Memory B cell (primary cell): ENCODE measurements at places on chromosomes 7 and 10.

DNA sequence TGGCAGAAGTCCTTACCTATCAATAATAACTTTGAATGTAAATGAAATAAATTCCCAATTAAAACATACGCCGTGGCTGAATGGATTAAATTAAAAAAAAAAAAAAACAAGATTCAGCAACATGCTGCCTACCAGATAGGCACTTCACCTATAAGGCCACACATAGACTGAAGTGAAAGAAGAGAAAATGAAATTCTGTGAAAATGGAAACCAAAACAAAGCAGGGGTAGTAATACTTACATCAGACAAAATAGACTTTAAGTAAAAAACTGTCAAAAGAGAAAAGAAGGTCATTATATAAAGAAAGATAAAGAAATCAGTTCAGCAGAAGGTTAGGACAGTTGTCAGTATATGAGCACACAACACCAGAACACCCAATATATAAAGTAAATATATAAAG, 55.3 kb downstream of the TCAF1 start:
- no peak overlapping the region for H3K4me3 ChIP-seq
- DNase-seq, result no peak
- H3K36me3 ChIP-seq, result no peaks in the 10 kb centered on the region
- no peak overlapping the region for H3K27ac ChIP-seq
- no peaks in the 10 kb centered on the region for H3K4me1 ChIP-seq

DNA sequence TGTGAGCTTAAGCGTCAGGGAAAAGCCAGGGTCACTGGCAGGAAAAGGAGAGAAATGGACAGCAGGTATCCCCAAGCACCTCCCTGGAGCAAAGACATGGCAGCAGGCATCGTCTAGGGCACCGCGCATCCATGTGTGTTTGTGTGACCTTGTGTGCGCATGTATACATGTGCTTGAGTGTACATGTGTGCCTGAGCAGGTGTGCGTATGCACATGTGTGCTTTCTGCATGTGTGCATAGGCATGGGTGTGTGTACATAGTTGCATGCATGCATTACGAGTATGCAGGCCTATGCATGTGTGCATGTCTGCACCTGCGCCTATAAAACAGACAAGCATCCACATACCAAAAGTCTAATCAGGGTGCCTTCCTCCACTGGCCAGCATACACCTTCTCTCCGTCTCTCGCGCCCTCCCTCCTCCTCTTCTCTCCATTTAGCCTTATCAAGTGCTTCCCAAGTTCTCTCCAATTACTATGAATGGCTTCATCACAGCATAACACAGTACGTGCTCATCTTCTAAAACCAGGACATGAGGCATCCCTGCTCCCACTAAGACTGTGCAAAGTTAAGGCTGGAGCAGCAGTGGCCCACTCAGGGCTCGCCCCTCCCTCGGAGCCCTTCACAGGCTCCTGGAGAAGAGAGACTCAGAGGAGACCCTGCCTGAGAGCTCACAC, 30.6 kb downstream of the RASGEF1A start:
- H3K27me3 ChIP-seq, result peaks cover 12% of the 10 kb centered on the region
- no peak overlapping the region for H3K4me3 ChIP-seq
- peaks cover 6% of the 10 kb centered on the region for H3K4me1 ChIP-seq

- H3K4me1 ChIP-seq, result no peaks in the 10 kb centered on the region
- H3K36me3 ChIP-seq, result no peaks in the 10 kb centered on the region
- no peak overlapping the region for H3K27ac ChIP-seq
- no peak overlapping the region for H3K4me3 ChIP-seq
- no peak for DNase-seq
- peaks cover 7% of the 10 kb centered on the region for H3K27me3 ChIP-seq
Observed at GRCh38 chr7:154744861-154745258, 258.1 kb downstream of the PAXIP1 start.

DNA sequence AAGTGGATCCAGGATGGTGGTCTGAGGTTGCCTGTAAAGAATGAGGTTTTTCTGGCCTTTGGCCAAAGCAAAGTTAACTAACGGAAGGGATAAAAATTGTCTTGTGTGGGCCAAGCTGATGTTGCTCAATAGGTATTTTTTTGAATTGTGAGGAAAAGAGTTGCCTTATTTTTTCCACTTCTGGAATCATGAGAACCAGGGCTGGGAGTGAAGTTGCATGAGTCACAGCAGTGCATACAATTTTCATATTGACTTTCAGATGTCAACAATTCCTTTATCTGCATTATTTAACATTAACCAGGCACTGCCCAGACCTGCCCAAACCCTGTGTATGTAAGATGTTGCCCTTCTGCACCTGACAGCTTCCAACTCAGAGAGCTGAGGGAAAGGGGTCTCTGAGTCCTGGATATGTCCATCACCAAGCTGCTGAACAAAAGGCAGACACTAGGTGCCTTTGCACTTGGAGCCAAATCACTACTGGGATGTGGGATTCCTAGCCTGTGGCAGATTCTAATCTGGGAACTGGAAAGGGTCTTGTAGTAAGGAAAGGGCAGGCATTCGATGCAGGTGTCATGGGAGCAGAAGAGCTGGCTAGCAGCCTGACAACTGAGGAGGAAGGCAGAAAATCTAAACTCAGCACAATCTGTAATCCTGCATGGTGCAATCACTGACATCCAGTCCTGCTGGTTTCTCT, 52.3 kb upstream of the SLC35B4 start:
- no peaks in the 10 kb centered on the region for H3K4me1 ChIP-seq
- no peak for DNase-seq
- peaks cover 15% of the 10 kb centered on the region for H3K27me3 ChIP-seq
- no peak overlapping the region for H3K4me3 ChIP-seq
- H3K27ac ChIP-seq, result no peak overlapping the region
- H3K36me3 ChIP-seq, result no peaks in the 10 kb centered on the region

GRCh38 chr10:103787331-103787730, 68.0 kb downstream of the SH3PXD2A start:
- peaks cover 15% of the 10 kb centered on the region for H3K27me3 ChIP-seq
- H3K27ac ChIP-seq, result no peak overlapping the region
- peaks cover 2% of the 10 kb centered on the region for H3K4me1 ChIP-seq
- no peak for DNase-seq
- no peaks in the 10 kb centered on the region for H3K36me3 ChIP-seq

GRCh38 chr7:2120251-2120660, 112.5 kb downstream of the MAD1L1 start:
- no peak overlapping the region for H3K4me3 ChIP-seq
- H3K27ac ChIP-seq, result peak overlapping the region; percentile 45
- DNase-seq, result no peak
- peaks cover 10% of the 10 kb centered on the region for H3K4me1 ChIP-seq
- H3K36me3 ChIP-seq, result peaks cover 6% of the 10 kb centered on the region

DNA sequence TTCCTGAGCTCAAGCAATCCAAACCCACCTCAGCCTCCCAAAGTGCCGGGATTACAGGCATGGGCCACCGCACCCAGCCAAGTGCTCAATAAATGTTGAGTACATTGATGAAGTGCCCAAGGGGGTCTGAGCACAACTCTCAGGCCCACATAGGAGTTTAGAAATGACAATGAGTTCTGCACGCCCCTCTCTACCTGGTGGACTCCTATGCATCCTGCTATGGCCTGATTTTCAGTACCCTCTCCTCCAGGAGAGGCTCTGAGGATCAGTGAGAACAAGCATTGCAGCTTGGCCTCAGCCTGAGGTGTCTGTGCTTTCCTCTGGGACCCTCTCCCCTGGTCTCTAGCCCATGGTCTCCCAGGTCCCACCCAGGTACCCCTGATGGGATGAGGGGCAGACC, 20.9 kb upstream of the GRIFIN start:
- no peak for DNase-seq
- no peak overlapping the region for H3K27ac ChIP-seq
- H3K4me1 ChIP-seq, result peaks cover 19% of the 10 kb centered on the region

GRCh38 chr7:2663121-2663886, 24.7 kb upstream of the AMZ1 start:
- H3K27ac ChIP-seq, result no peak overlapping the region
- H3K4me1 ChIP-seq, result peaks cover 2% of the 10 kb centered on the region
- no peak for DNase-seq
- peaks cover 7% of the 10 kb centered on the region for H3K36me3 ChIP-seq
- H3K4me3 ChIP-seq, result no peak overlapping the region

DNA sequence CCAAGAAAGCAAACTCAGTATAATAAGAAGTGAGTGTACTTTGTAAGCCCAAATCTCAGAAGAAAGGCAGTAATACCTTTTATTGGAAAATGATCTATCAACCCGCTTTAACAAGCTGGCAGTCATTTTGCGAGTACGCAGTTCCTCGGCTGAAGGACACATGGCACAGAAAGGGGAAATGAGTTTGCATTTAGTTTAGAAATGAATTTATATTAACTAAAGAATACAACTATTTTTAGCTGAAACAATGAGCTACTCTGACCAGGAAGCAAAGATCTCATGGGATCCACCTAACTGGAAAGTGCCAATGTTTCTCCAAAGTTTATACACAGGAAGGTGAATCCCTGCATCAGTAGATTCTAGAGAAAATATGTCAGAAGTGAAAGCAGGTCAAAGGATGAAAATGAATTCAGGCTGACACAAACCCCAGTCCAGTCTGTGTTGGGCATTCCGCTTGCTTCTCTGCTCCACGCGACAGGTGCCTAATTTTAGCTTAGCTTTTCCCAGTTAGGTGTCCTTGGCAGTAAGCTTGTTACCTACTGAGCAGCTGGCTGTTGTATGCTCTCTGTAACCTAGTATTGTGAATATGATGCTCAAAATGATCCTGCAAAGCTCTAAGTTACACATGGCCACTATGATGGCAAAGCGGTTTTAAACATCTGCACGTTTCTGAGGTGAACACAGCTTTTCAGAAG, 112.8 kb downstream of the LARP4B start:
- H3K4me3 ChIP-seq, result no peak overlapping the region
- peaks cover 37% of the 10 kb centered on the region for H3K4me1 ChIP-seq
- H3K36me3 ChIP-seq, result peaks cover 35% of the 10 kb centered on the region
- H3K27ac ChIP-seq, result peak overlapping the region; percentile 93
- no peaks in the 10 kb centered on the region for H3K27me3 ChIP-seq
